Naive thymus-derived CD8-positive, alpha-beta T cell (primary cell): ENCODE measurements at places on chromosomes 7 and 10. TPM values are rescaled to one million over a fixed set of nuclear protein-coding genes. Genes with fewer than 3 reads are reported as not detected.

DNA sequence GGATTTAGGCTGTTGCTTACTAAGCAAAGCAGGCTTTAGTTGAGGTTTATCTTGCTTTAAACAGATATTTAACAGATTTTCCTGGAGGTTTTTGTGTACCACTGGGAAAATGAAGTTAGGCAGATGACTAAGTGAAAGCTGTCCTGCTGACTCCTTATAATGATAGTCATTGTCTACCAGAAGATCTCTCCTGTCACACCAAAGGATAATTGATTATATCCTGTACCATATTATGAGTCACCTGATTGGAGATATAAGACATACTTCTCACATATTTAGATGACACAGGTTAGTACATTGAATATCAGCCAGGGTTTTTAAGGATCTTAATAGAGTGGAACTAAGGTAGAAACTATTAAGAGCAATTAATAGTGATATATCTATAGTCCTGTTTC lies 68.4 kb downstream of the PTEN start:
- no peak for DNase-seq

VWA2 gene
- not detected for total RNA-seq

GRCh38 chr7:135480966-135481597 lies 28.8 kb downstream of the CNOT4 start:
- no peak for DNase-seq

DNA sequence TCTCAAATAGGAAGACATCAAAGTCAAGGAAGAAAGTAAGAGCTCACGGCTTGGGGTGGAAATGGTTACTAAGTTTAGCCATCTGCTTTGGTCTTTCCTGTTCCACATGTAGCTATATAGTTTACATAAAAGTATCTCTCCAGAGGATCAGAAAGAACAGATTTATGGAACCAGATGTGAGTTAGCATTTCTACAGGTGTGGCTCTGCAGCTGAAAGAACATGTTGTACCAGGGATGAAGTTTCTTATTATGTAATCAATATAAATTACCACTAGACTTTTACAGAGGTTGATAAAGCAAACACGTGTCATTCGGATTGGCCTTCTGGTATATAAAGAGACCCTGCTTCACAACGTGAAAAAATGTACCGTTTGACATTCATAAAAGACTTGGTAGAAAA lies 19.9 kb downstream of the CALD1 start:
- no peak for DNase-seq

- no peak for DNase-seq
Observed at GRCh38 chr10:61356354-61356753, 96.8 kb downstream of the TMEM26 start.

- DNase-seq: no peak
Observed at GRCh38 chr7:121138262-121138933, 149.9 kb downstream of the CPED1 start.

DNA sequence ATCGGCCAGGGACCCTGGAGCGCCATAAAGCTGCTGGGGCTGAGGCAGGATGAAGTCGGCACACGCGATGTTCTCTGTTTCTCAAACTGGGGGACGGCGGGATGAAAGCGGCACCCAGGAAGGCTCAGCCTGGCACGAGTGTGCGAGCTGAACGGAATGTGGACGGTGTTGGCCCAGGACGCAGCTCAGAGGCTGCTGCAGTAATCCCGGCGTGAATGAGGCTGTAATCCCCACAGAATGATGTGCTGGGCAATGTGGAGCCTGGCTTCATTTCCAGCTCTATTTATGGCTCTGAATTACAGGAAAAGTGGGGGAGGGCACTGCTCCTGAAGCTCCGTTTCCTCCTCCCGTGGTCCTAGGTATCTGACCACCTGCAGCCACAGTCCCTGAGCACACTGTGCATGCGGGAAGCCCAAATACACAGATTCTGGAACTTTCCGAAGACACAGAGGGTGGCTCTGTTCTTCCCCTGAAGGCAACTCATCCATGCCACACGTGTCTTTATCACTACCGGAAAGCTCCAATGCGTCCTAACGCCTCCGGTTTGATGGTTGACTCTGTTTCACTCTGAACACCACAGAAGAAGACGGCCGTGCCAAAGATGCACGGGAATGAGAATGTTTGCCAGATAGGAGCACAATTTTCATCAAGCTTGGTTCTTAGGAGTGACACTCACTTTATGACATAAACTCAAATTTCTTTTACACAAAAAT lies 37.6 kb downstream of the KLF6 start:
- no peak for DNase-seq
